ENCODE measurements at places on chromosomes 5 and 9. TPM values are rescaled to one million over a fixed set of nuclear protein-coding genes. Genes with fewer than 3 reads are reported as not detected.

The TRPM3 gene
- total RNA-seq, result not detected

GRCh38 chr5:96967400-96967799 lies 31.5 kb downstream of the LNPEP start:
- DNase-seq, result no peak

The IQGAP2 gene
- total RNA-seq, result 25.0 TPM

The CRB2 gene
- not detected for total RNA-seq

DNA sequence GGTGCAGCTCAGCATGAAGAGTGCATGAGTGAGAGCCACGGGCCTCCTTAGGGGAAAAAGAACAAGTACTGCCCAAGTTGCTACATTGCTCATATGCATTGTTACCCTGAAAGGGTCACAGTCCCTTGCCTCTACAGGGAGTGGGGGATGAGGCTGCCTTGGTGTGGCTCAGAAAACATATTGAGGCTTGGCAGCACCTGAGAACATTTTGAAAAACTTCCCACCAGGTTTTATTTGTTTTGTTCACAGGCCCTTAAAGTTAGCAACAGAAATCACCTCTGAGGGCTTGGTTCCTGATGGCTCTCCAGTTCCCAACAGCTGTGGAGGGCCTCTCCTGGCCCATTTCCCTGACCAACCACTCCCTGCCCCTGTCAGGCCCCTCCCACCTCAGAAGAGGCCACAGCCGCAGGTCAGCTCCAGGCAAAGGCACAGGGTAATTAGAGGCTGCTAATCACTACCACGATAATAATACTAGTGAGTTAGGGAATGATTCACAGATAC lies 90.7 kb upstream of the ADRA1B start:
- peak; percentile 14 for DNase-seq

GRCh38 chr9:106771608-106772007 lies 91.4 kb upstream of the ZNF462 start:
- DNase-seq, result no peak

GRCh38 chr5:159386028-159386711 lies 55.9 kb upstream of the IL12B start:
- no peak for DNase-seq

DNA sequence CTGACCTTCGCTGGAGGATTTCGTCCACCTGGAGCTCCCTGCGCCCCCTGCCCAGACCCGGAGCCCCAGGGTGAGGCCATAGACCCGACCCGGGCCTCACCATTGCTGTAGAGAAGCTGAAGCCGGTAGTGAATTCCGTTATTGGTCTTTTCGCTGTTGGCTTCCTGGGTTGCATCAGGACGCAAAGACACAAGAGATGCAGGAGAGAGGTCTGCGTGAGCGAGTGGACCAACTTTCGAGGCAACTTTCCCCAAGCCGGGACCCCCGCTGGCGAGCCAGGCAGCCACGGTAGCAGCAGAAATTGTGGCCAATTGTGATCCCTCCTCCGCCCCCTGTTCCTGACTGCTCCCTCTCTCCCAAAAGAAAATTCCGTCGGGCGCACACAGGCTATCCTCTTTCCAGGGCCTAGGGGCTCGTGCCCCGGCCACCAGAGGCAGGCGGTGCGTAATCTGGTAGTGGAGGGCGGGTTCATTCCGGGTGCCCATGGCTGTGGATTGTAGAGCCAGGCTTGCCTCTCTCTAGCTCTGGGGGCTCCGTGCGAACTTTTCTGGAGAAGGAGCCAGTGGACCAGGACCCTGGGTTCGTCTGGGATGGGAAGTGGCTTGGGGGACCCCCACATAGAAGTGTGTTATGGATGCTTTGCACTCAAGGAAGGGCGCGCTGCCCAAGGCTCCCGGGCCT lies 3.3 kb downstream of the EBF1 start:
- no peak for DNase-seq

GRCh38 chr9:38019731-38020130 lies 49.3 kb downstream of the SHB start:
- DNase-seq, result no peak

DNA sequence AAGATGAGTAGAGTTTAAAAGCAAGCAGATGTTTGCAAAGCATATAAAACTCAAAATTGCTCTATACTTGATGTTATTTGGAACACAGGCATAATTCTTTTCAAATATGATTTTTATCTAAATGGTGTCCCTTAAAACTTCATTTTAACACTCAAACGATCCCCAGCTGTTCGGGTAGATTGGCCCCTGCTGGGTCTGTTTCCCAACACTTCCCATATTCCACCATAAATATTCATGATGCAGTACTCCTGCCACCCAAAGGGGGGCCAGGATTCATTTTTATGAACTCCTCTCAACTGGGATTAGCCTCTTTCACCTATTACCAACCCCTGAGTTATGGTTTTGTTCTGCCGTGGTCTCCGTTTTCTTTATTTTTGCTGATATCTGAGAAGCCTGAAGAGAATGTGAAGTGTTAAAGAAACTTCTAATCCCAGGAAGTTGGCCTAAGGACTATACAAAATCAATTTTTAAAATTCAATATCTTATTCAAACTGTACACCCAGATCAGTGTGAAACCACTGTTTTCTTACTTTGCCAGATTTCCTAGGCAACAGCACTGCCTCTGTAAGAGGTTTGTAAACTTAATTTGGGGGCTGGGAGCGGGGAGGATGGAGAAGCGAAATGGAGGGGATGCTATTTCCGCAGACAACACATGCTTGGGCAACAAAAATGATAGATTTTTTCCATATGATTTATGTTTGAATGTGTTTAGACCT lies 384.1 kb downstream of the DMRT2 start:
- no peak for DNase-seq

DNA sequence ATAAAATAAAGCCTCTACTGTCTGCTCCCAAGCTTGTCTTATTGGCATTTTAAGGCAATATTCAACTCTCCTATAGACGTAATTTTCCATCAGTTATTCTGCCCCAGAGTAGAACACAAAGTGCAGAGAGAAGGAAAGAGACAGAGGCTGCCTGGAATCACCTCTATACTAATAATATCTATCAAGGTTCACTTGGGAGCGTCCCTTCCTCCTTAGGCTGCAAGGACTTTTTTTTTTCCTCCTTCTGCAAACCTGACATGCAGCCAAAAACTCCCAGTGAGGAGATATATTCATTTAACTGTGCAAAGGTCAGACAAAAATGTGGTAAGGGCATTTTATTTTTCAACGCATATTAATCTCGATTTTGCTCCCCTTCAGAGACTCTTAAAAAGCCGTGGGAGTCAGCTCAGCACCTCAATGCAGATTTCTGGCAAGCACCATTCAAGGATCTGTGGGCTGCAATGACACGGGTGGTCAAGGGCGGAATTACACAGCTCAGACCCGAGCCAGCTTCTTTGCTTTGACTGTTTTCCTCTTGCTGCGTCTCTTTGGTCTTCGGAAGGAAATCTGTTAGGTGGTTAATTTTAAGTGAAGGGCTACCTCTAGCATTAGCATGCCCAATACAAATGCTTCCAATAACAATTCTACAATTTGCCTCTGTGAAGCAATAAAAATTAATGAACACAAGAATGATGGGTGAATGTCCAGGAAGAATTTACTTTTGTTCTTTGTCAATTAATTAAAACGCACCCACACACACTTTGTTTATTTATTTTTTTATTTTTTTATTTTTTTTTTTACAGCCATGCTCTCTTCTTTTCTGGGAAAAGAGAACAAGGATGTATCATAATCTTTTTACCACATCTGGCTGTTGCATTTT lies 587.7 kb upstream of the GRAMD2B start:
- DNase-seq, result peak; percentile 62

DNA sequence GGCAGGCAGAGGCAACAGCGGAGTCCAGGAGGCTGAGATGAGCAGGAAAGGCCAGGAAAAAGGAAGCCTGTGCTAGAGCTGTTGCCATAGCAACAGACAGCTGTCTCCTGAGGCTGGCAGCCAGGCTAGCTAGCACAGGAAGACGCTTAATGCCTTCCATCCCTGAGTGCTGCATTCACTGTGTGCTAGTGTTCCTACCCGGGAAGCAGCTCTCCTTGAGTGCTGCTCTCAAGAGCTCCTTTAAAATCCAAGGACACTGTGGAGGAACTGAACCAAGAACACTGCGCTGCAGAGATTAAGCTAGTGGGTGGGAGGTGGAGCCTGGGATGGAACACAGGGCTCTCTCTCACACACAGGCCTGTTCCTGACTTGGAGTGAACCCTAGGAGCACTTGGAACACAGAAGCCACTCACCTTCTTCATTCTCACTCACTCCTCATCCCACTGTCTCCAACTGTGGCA lies 53.5 kb upstream of the IL7R start:
- DNase-seq, result no peak

The CNTFR gene
- total RNA-seq, result not detected

- DNase-seq, result peak; percentile 80
These were observed 709 bp downstream of the IQGAP2 start for GRCh38 chr5:76403766-76404222.

DNA sequence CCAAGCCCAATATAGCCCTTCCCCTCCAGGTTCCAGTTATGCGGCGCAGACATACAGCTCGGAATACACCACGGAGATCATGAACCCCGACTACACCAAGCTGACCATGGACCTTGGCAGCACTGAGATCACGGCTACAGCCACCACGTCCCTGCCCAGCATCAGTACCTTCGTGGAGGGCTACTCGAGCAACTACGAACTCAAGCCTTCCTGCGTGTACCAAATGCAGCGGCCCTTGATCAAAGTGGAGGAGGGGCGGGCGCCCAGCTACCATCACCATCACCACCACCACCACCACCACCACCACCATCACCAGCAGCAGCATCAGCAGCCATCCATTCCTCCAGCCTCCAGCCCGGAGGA lies 6.3 kb downstream of the NR4A3 start:
- no peak for DNase-seq

The PCDHGB5 gene
- total RNA-seq, result 9.1 TPM

The RNF180 gene
- 2.4 TPM for total RNA-seq

GRCh38 chr5:111999286-111999685 lies 242.3 kb upstream of the NREP start:
- no peak for DNase-seq

GRCh38 chr5:14628346-14628745 lies 36.2 kb upstream of the OTULIN start:
- DNase-seq, result peak; percentile 55

DNA sequence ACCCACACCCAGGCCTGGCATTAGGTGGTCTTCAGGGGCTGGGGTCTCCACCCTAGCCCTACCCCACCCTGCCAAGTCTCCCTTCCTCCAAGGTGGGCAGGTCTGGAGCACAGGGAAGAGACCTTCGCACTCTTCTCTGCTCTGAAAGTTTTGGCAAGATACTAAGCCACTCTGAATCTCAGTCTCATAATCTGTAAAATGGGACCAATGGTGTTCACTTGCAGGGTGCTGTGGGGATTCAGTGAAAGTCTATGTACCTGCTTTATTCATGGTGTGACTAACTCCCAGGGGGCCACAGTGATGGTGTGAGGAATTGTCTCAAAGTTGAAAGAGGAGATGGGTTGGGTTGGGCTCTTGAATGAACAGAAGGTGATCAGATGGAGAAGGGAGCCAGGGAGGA lies 25.0 kb downstream of the LHX2 start:
- no peak for DNase-seq

The MOB3B gene
- total RNA-seq, result 10.8 TPM

GRCh38 chr9:133406480-133407307 lies 11.1 kb downstream of the REXO4 start:
- DNase-seq, result peak; percentile 74

- no peak for DNase-seq
These were observed 99.3 kb downstream of the CCDC192 start for GRCh38 chr5:127802477-127802865.

The RAB3C gene
- not detected for total RNA-seq

DNA sequence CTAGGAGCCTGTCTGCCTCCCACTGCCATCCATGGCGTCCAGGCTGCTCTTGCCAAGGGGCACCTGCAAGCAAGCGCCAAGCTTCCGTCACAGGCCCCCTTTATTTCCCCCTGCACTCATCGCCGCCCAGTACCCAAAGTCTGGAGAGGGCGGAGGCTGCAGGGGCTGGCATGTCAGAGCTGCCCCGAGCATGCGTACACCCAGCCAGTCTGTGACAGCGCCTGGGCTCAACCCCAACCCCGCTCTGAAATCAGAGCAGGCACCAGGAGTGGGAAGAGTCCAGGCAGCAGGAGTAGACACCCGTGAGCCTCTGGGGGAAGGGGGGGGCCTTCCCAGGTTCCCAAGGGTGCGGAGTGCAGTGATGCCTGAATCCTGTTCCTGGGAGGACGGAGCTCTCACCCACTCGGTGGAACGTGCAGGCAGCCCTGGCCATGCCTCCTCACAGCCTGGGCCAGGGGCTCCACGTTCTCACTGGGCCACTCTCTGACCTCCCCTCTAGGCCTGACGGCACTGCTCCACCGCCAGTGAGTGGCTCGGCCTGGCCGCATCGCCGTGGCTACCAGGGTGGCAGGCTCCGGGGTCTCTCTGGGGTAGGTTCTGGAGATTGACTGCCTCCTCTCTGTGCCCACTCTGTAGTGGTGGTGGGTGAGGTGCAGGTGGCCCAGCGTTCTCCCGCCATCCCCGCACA lies 469.0 kb downstream of the CDH9 start:
- DNase-seq, result no peak

- DNase-seq, result peak; percentile 72
These were observed 1.1 kb downstream of the LARP1 start for GRCh38 chr5:154756009-154756867.

DNA sequence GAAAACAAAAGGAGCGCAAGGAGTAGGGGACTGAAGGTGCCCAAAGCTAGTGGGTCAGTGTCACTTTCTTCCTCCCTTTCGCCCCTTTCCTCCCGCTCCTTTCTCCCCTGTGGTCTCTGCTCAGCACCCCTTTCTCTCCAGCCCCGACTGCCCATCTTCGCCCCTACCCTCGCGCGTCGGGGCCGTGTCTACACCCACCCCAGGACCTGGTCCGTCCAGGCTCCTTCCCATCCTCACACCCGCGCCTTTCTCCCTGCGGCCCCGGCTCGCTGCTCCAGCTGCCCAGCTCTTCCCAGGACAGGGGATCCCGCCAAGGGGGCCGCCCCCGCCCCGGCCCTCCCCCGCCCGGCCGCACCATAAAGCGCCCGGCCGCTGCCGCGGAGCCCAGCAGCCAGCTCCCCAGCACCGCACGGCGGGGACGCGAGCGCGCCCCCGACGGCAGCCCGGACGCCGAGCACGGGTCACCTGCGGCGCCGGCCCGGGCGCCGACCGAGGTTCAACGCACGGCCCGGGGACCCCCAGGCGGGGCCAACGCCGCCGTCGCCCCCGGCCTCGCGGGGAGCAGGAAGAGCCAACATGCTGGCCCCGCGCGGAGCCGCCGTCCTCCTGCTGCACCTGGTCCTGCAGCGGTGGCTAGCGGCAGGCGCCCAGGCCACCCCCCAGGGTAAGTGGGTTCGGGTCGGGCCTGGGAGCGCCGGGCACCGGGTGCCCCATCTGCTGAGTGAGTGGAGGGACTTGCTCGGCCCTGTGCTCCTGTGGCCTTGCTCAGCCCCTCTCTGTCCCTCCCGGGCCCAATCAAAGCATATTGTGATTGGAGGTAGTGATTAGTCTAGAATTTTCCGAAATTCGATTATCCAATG lies at the start of gene THBS4:
THBS4 (plus strand) TSS at position 387 of the 860 bp plus-strand sequence; CDS start at position 577, 190 bp downstream.
- no peak for DNase-seq

The FAM151B gene
- total RNA-seq, result 1.3 TPM

Data from Calu3 (cell line).